Stimulated activated CD4-positive, alpha-beta T cell treated with anti-CD3 and anti-CD28 coated beads, Interleukin-1b, Interleukin-23, amount 100 ng/mL, for 24 hours (primary cell): ENCODE measurements at places on chromosomes 12 and 14.

DNA sequence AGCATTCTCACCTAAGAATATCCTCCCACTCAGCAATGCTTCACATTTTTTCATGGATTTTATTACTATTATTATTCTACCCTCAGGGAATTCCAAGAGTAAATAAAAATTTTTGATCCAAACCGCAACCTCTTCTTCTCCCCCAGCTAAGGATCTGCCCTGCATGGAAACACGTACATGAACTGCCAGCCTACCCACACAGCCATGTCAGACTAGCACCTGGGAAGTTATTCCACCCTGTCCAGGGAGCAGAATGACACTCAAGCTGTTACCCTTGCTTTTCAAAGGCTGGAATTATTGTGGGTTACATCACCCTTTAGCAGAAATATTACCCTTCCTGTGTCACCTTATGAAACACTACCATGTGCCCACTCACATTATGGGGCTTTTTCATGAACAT, 227.3 kb upstream of the USP15 start:
- DNase-seq: no peak

DNA sequence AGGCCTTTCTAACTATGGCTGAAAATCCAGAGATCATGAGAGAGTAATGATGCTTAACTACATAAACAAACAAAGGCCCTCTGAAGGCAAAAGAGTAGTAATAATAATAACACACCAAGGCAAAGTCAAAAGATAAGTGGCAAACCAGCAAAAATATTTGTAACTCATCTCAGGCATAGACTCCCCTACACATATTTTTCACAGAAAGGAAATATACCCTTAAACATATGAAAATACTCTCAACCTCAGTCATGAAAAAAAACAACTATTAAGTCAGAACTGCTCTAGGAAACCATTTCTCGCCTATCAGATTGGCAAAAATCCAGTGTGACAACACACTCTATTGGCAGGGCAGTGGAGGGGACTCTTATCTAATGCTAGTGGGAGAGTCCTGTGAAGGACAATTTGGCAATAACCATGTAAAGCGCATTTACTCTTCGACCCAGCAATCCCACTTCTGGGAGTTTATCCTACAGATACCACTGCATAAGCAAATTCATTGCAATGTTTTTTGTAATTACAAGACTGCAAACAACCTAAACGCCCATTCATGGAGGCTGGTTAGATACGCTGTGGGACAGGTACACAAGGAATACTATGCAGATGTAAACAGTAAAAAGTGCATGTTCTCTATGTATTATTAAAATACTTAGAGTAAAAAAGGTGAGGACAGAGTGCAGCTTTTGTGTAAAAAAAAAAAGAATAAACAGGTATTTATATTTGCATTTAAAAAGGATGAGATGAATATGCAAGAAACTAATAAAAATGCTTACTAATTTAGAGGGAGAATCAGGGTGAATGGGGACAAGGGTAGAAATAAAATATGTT, 26.0 kb upstream of the IL22 start:
- DNase-seq: no peak

- no peak for DNase-seq
These were observed 4.6 kb downstream of the PLBD1 start for GRCh38 chr12:14563046-14563445.

GRCh38 chr12:119363037-119363436, 28.5 kb downstream of the CCDC60 start:
- DNase-seq: no peak

GRCh38 chr12:131442337-131442918, 268.5 kb upstream of the SFSWAP start:
- DNase-seq: no peak

GRCh38 chr14:25056688-25057078, 6.7 kb upstream of the STXBP6 start:
- DNase-seq: no peak

- no peak for DNase-seq
These were observed 324.0 kb downstream of the PRKD1 start for GRCh38 chr14:29603696-29604095.

GRCh38 chr12:131640525-131640924, 70.4 kb upstream of the SFSWAP start:
- no peak for DNase-seq

- DNase-seq: no peak
These were observed 267.0 kb downstream of the CPNE8 start for GRCh38 chr12:38638401-38638800.

DNA sequence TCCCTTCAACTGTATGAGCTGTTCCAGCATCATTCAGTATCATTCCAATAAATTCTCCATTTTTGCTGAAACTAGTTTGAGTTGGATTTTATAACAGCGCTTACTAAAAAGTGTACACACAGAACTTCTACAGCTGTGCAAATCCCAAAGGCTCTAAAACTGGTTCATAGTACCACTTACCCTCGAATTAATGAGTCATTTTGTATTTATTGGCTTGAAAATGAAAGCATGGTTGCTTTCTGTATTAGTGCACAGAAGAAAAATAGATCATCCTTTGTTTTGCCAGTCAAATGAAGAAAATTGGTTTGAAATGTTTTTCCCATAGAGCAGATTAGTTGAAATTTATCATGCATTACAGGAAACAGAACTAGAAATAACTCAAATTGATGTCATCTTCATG, 268.3 kb upstream of the CPNE8 start:
- DNase-seq: no peak

DNA sequence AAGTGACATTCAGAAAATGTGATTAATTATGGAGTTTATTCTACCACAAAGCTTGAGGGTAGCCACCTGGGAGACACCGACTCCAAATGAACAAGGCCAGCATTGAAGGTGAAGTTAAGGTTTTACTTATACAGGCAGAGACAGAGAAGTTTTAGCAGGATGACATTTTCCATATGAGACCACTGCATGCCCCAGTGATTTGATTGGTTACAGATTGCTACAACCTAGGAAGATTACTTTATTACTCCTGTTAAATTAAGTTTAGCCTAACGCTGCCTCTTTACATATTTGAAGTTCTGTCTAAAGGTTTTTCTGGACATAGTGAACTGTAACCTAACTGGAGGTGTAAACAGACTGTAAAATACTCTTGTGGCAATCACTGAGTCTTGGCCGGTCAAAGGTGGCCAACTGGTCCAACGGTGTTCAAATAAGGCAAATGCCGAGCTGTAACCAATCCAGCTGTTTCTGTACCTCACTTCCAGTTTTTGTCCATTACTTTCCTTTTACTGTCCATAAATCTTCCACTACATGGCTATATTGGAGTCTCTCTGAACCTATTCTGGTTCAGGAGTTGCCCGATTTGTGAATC, 57.2 kb downstream of the RIN3 start:
- no peak for DNase-seq

- DNase-seq: no peak
These were observed 10.9 kb upstream of the TRPV4 start for GRCh38 chr12:109844091-109844490.

GRCh38 chr14:20980906-20981305, 8.9 kb upstream of the METTL17 start:
- no peak for DNase-seq

DNA sequence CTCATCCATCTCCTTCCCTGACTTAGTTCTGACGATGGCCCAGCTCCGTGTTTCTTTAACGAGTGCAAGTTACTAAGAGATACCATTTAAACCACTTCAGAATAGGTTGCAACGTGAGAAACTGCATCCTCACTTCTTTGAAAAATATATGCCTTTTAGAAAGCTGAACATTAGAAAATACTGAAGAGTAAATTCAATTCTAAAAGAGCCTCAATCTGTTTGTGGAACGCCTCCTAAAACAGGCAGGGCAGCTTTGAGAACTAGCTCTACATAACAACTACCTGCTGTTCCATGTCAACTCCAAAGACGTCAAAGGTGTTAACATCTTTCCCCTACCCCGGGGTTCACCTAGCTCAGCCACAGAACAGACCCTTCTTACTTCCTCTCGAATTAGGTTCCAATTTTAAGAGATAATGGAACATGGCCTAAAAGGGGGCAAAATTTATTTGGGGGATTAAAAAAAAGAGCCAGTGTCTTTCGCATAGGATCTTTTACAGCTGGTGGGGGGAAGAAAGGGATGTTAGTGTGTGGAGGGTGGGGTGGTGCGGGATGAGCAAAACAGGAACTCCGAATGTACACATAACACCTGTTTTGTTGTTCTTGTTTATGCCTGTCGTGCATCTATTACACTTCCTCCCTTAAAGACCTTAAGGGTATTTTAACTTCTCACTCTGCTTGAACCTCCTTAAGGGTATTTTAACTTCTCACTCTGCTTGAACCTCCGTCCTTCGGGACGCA, 3.3 kb downstream of the BHLHE41 start:
- no peak for DNase-seq

- DNase-seq: no peak
These were observed 456.6 kb downstream of the VRK1 start for GRCh38 chr14:97253756-97254155.

GRCh38 chr12:109695961-109696461, 17.6 kb upstream of the FAM222A start:
- no peak for DNase-seq

- no peak for DNase-seq
These were observed 85.1 kb upstream of the ATF1 start for GRCh38 chr12:50678650-50679365.

GRCh38 chr12:56237552-56237951, 7.7 kb downstream of the SLC39A5 start:
- DNase-seq: no peak

GRCh38 chr14:102530828-102531478, 21.4 kb upstream of the ANKRD9 start:
- DNase-seq: no peak

- no peak for DNase-seq
These were observed 30.2 kb upstream of the RNU6-8 start for GRCh38 chr14:32233260-32233659.

DNA sequence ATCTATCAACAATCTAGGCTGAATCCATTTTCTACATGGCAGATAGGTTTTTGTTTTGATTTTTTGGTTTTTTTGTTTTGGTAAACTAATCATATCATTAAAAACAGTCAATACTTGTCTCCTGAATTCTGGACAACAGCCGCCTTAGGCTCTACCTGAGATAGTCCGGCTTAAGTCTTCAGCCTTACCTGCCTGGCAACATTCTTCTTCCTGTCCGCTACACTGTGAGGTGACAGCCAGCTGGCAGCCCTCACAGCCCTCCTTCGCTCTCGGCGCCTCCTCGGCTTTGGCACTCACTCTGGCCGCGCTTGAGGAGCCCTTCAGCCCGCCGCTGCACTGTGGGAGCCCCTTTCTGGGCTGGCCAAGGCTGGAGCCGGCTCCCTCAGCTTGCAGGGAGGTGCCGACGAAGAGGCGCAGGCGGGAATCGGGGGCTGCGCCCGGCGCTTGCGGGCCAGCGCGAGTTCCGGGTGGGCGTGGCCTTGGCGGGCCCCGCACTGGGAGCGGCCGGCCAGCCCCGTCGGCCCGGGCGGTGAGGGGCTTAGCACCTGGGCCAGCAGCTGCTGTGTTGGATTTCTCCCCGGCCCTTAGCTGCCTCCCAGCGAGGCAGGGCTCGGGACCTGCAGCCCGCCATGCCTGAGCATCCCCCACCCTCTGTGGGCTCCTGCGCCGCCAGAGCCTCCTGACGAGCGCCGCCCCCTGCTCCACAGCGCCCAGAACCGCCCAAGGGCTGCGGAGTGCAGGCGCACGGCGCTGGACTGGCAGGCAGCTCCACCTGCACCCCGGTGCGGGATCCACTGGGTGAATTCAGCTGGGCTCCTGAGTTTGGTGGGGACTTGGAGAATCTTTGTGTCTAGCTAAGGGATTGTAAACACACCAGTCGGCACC, 49.0 kb downstream of the MDGA2 start:
- no peak for DNase-seq

DNA sequence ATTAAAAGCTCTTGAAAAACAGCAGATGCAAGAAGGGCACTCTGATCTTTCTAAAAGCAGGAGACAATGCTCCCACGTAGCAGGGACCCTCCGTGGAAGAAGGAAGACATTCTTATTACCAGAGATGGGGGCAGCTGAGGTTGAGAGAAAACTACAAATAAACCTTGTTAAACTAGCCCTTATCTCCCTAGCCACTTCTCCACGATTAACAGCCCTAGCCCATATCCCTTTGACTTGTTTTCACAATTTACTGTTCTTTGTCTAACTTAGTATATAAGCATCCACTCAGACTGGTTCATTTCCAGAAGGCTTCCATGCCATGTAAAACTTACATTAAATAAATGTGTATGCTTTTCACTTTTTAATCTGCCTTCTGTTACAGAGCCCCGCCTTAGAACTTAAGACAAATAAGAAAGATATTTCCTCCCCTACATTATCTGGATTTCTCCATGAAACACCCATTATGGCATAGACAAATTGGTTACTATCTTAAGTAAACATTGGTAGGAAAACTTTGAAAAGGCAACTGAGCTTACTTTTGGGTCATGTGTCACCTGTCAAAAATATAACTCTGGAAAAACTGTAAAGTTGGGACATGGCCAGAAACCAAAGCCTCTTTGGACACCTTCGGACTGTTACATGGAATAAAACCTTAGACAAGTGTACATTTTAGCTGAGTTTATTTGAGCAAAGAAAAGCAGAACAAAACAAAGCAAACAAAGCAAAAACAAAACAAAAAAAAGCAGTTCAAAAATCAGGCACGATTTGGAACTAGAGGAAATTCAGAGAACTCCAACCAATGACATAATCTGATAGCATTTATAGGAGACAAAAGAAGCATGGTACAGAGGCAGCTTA, 4.9 kb upstream of the RNASE1 start:
- DNase-seq: no peak

- no peak for DNase-seq
These were observed 12.9 kb downstream of the PRKCH start for GRCh38 chr14:61334197-61334701.

DNA sequence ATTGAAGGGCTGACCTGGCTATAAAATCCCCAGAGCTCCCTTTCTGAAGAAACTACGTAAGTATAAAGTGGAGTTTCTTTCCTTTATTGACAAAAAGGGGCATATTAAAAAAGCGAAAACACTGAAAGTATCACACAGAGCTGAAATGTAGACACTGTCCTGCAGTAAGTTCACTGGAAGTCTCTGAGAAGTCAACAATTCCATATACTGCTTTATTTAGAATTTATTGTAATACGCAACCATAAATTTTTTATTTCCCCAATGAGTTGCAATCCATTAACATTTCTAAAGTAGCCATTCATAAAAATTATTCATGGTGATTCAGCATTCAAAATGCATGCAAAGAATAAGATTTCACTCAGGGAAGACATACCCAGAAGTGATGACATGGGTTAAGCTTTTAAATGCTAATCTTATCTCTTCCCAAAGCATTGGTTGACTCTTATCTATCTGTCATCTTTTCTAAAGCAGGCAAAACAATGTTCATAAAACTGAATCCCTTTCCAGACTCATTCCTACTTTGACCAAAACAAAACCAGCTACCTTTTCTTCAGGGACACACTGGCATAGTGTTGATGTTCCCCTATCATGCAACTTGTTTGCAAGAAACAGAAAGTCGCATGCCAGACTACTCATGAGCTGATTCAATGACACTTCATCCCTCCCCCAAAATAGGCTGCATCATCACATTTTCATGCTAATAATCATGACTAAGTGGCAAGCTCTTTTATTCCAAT, 17.3 kb downstream of the KITLG start:
- no peak for DNase-seq

DNA sequence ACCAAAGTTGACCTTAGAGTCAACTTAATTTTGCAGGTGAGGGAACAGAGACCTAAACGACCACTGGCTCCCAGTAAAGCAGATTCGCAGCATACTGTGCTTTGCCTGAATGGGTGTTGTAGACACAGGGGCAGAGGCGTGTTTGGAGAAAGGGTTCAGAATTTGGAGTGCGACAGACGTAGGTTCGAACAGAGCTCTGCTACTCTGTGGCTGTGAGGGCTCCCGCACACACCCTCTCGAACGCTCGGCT, 243 bp upstream of the TOMM20L start:
- no peak for DNase-seq
